ENCODE measurements at places on chromosomes 16 and 17.
A peak's percentile ranks its signal among the peaks of the same experiment; 100 is the strongest.

DNA sequence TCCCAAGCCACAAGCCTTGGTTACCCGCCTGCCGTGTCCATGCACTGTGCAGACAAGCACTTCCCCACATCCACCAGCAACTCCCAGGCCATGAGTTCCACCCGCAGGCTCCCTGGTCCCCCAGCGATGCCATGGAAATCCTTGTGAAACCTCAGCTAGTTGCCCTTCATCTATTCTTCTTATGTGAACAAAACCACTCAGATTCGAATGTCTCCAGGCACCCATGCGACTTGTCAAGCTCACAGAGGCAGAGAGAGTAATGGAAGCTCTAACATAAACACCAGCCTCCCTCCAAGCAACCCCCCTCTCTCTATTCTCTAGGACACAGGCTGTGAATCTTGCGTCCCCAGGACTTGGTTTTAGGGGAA, 182.6 kb downstream of the C16orf95 start:
- no peak for DNase-seq

GRCh38 chr16:90008708-90009145, 10.5 kb downstream of the DBNDD1 start:
- peak; percentile 45 for DNase-seq

DNA sequence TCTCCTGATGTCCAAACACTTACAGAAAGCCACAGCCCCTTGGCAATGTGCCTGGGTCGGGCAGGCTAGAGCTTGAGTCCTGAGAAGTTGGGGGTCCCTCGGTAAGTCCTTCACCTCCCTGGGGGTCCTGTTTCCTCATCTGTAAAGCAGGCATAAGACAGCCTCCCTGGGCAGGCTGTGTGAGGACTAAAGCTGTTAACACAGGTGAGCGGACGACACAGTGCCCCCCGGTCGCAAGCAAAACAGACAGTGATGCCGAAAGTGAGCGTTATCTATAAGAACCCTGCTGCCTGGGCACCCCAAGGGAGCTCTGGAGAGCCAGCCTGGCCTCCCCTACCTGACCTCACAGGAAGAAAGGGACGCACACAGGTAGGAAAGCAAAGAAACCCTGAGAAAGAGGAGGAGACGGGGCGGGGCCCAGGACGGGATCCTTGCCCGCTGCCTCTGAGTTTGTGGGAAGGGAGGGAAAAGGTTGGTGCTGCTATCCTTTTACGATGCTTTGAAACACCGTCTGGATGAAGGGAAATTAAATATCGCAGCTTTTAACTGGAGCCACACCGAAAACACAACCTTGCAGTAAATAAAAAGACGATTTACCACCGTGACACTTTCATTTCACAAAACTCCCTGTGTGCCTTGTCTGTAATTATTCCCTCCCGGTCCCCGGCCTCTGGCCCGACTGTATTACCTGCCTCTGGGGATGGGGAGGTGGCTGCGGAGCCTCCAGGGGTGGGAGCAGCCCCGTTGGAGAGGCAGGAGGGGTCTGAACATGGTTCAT, 67.1 kb downstream of the ENGASE start:
- no peak for DNase-seq

- DNase-seq = peak; percentile 96
Measured at GRCh38 chr17:44909681-44910144, 5.6 kb downstream of the GFAP start.

GRCh38 chr16:86970279-86970678, 346.9 kb downstream of the C16orf95 start:
- DNase-seq = no peak

GRCh38 chr16:69399361-69399760, 13.6 kb upstream of the TERF2 start:
- DNase-seq = peak; percentile 26

GRCh38 chr16:85019659-85020245, 7.8 kb upstream of the KIAA0513 start:
- no peak for DNase-seq

DNA sequence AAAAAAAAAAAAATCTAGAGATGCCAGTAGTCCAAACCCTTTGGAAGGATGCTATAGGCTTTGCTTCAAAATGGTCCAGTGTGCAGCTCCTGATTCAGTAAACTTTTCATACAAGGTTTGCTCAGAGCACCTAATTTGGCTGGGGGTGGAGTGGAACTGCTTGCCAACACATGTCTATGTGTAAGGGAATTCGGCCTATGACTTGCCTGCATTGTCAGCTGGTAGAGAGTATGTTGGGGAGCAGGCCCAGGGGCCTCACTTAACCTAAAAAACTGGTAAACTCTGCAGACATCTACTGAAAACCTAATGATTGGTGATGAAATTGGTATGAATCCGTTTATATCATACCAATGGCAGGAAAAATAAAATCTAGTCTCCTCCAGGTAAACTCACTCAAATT, 1.5 kb upstream of the MFSD6L start:
- DNase-seq = no peak

- no peak for DNase-seq
Measured at GRCh38 chr17:50203604-50204345, 2.3 kb upstream of the COL1A1 start.

DNA sequence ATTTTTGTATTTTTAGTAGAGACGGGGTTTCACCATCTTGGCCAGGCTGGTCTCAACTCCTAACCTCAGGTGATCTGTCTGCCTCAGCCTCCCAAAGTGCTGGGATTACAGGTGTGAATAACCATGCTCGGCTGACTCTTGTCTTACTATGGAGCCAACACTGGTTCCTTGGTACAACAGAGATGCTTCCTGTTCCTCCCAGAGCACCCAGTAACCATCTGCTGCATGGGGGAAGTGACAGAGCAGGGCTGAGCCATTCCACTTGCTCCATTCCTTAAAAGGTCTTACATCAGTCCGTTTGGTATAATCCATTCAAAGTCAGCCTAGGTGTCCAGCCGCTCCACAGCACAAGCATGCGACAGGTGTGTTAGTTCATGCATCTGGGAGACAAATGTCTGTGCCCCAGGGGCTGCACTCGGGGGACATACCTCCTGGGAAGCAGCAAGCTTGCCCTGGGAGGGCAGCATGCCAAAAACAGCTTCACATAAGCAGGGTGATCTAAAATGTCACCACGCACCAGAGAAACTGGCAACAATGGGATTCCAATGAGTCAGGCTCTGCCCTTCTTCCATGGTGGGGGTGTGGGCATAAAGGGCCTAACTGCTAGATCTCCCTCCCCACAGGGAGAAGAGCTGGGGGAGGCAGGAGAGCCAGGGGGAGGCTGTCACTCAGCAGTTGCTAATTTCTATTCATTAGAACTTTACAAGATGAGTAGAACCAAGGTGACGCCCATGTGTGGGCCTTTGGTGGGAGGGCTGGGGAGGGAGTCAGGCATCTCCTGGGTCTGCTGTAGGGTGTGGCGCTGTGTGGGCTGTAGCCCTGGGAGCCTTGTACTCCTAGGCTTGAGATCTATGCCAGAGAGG, 35.5 kb downstream of the PIPOX start:
- peak; percentile 31 for DNase-seq

DNA sequence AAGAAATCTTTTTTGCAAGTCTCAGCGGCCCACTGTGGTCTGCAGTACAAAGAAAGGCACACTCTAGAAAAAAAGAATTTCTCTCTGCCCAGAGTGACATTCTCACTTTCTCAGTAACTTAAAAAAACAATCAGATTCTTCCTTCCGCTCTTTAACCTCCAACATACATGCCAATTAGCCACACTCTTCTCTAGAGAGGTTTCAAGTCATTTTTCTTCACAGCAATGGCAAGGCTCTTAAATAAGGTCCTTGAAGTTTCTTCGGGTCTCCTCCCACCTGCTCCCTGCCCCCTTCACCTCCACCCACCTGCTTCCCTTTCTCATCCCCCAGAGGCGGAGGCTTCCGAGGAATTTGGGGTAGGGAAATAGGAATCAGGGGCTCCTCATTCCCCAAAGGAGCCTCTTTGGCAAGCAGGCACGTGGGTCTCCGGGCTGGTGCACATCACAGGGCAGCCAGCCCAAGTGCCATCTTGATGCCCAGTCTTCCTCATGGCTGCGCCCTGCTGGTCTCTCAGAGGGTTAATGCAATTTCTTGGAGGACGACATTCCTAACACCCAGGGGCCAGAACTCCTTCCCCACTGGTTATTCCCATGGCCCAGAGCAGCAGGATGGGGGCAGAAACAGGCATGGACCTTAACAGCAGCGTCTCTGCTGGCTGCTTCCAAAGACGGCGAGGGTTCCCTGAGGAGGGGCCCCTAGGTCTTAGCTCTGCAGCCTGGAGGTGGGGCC, 855 bp upstream of the MEOX1 start:
- no peak for DNase-seq

- DNase-seq = no peak
Measured at GRCh38 chr16:65657071-65657494, 535.2 kb upstream of the CDH11 start.

DNA sequence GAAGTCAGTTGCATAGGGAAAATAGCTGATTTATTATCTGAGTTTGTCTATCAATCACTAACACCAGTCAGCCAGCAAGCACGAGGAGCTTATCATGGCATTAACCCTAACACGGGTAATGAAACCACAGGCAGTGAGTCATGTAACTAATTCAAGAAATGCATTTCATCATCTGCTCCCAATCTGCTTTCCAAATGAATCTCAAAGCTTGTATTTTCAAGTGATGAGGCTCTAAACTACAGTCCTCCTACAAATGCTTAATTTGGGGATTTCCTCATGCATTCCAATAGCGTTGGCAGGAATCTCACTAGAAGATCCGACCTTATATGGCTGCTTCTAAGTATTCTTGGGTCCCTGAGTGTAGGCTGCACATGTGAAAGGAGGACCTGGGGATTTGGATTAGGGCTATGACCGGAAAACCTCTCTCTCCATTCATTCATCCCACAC, 118.4 kb upstream of the HSBP1 start:
- DNase-seq = peak; percentile 84

DNA sequence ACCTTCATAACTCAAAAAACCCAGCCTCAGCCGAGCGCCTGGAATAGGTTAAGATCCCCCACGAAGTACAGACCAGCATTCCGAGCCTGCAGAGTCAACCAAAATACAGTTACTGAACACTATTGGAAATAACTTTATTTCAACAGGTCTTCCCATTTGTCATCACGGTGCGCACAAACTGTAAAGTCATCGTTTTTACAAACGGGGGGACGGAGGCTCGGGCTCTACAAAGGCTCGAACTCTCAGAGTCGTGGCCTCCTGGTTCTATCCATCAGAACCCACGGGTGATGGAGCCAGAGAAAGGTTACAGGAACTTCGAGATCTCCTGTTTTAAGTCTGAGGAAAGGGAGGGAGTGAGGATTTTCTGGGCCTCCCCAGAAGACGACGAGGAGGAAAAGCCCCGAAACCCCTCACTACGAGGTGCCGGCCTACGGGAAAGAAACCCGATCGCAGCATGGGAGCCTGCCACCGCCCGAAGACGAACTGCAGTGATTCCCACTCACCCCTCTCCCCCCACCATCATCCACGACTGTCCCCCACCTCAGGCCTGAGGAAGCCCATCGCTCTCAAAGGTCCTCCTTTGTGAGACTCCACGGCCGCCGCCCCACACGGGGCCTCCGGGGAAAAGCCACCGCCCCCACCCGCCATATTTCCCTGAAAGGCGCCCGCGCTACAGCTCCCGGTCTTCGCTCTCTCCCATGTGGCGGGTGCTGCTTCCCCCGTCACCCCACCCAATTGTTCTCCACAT, 917 bp downstream of the YWHAE start:
- no peak for DNase-seq

DNA sequence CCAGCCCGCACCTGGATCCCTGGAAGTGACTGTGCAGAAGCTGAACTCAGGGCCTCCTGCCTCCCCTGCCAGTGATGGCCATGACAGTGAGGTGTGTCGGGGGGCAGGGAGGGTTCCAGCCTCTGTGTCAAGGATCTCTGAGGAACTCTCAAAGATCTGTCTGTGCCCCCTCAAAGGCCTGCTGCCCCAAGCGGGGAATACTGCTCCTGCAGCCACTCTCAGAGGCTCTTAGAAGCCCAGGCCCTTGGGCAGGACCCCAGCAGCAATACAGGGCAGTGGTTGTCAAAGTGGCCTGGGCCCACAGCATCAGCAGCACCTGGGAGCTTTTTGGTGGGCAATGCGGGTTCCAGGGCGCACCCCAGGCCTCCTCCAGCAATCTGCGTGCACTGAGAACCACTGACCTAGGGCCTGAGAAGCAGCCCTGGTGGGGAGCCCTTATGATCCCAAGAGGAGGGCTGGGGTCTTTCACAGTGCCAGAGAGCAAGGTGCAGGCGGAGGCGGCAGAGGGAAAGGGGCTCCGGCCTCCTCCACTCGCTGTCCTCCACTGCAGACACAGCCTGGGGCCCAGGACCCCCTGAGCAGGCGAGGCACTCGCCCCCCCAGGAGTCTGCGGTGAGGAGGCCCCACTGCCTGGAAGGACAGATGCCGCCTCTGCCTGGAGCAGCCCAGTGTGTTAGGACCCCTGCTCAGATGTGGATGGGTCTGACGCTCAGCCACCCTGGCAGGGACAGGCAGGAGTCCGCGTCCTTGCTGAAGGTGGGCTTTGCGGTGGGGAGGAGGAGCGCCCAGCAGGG, 42.1 kb downstream of the ENGASE start:
- DNase-seq = no peak

- no peak for DNase-seq
Measured at GRCh38 chr17:10739386-10739785, 9.6 kb upstream of the TMEM220 start.

GRCh38 chr17:71188811-71189492, 931.9 kb upstream of the SOX9 start:
- DNase-seq = peak; percentile 95

DNA sequence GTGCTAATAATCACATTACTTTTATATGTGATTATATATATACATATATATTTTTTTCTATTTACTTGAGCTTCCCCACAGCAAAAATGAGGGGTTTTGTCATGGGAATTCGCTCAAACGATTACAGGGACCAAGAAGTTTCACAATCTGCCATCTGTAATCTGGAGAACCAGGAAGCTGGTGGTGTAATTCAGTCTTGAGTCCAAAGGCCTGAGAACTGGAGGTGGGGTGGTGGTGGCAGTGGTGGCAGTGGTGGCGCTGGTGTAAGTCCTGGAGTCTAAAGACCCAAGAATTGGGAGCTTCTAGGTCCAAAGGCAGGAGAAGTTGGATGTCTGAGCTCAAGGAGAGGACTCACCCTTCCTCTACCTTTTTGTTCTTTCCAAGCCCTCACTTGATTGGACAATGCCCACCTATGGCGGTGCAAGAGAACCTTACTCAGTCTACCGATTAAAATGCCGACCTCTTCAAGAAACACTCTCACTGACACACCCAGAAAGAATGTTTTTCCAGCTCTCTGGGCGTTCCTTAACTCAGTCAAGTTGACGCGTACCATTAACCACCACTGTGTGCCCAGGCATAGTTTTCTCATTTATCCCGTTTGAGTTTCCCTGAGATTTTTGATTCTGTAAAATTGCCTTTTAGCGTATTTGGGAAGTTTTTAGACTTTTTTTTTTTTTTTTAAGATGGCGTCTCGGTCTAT, 31.9 kb downstream of the POLR2A start:
- DNase-seq = no peak
